ENCODE measurements at places on chromosomes 4 and X.

DNA sequence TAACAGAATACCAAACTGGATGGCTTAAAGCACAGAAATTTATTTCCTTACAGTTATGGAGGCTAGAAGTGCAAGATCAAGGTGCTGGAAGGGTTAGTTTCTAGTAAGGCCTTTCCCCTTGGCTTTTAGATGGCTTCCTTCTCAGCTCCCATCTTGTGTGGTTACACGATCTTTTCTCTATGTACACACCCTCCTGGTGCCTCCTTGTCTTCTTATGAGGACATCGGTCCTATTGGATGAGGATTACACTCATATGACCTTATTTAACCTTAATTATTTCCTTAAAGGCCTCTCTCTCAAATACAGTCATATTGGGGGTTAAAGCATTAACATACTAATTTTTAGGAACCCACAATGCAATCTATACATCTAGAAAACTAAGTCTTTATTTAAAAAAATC, 787.9 kb upstream of the GALNTL6 start:
- DNase-seq: no peak
- H3K36me3 ChIP-seq: no peaks in the 10 kb centered on the region
- no peaks in the 10 kb centered on the region for H3K4me1 ChIP-seq
- no peak overlapping the region for H3K27ac ChIP-seq

GRCh38 chr4:52869196-52869595, 7.1 kb downstream of the RASL11B start:
- peaks cover 64% of the 10 kb centered on the region for H3K4me1 ChIP-seq
- H3K4me3 ChIP-seq: peak overlapping the region; percentile 7
- H3K27me3 ChIP-seq: no peaks in the 10 kb centered on the region
- peak overlapping the region; percentile 85 for H3K27ac ChIP-seq
- peak; percentile 85 for DNase-seq

- H3K27me3 ChIP-seq: no peaks in the 10 kb centered on the region
- no peak overlapping the region for H3K4me3 ChIP-seq
- no peak overlapping the region for H3K27ac ChIP-seq
- H3K36me3 ChIP-seq: no peaks in the 10 kb centered on the region
- DNase-seq: no peak
- H3K4me1 ChIP-seq: no peaks in the 10 kb centered on the region
Observed at GRCh38 chr4:172995161-172995560, 173.4 kb upstream of the GALNT7 start.

DNA sequence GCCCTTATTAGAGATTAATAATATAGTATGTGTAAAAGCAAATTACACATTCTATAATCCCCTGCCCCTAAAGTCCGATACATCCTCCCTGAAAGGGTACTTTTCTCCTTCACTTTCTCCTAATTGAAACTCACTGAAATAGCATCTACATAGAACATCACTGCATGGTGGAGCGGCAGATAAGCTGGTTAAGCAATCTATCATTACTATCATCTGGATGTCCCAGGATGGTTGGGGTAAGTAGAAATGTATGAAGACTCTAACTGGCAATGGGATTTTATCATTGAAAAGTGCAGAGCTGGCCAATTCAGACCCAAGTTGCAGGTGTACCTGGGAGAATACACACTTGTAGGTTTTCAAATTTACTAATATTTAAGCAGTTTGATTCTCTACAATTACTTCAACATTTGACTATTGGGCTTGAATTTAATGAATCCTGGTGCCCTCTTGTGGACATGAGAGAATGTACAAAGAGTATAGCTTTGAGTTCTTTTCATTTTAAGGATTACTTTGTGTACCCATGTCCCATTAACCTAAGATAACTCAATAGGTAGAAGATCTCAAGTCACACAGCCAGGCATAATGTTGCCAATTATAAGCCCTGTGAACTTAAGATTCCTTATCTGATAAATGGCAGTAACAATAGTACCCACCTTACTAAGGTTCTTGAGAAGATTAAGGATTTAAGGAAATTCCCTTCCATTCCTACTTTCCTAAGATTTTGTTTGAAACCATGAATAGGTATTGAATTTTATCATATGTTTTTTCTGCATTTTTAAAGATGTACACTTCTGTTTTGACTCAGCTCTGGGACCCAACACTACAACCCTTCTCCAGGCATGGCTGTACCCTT, 69.8 kb downstream of the SHROOM3 start:
- H3K36me3 ChIP-seq: no peaks in the 10 kb centered on the region
- no peak for DNase-seq
- no peaks in the 10 kb centered on the region for H3K4me1 ChIP-seq
- H3K27me3 ChIP-seq: no peaks in the 10 kb centered on the region

- no peak overlapping the region for H3K27ac ChIP-seq
- no peaks in the 10 kb centered on the region for H3K4me1 ChIP-seq
- H3K27me3 ChIP-seq: no peaks in the 10 kb centered on the region
- no peak for DNase-seq
- peaks cover 5% of the 10 kb centered on the region for H3K36me3 ChIP-seq
- H3K4me3 ChIP-seq: no peak overlapping the region
Observed at GRCh38 chr4:39104255-39104654, 42.2 kb downstream of the KLHL5 start.

GRCh38 chr4:175758050-175759024, 53.7 kb downstream of the GPM6A start:
- no peaks in the 10 kb centered on the region for H3K4me1 ChIP-seq
- H3K36me3 ChIP-seq: no peaks in the 10 kb centered on the region
- no peaks in the 10 kb centered on the region for H3K27me3 ChIP-seq
- DNase-seq: no peak
- H3K4me3 ChIP-seq: no peak overlapping the region

DNA sequence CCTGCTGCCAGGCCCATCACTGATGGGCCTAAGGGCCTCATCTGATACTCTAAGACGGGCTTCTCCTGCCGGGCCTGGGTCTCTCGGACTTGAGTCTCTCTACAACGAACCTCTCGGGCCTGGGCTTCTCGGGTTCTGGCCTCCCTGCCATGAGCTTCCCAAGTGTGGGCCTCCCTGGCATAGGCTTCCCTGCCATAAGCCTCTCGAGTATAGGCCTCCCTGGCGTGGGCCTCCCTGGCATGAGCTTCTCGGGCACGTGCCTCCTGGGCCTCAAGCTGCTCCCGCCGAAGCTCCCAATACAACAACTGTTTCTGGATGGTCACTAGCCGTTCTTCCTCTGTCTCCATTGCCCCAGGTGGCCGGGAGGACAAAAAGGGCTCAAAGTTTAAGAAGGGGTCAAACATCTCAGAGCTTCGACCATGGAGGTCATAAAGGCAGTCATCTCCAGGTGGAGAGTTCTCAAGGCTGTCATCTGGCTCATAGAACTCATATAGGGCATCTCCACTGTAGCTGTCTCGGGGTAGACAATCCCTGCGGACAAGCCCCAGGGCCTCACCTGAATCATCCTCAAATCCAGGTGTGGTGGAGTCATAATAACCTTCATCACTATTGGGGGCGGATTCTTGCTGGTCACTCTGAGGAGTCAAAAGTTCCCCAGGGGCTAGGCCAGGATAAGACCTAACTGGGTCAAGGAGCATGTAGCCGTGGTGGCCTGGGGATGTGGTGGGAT, 14.1 kb downstream of the AMER1 start:
- no peak overlapping the region for H3K27ac ChIP-seq
- H3K27me3 ChIP-seq: no peaks in the 10 kb centered on the region
- H3K36me3 ChIP-seq: peaks cover 13% of the 10 kb centered on the region
- no peak overlapping the region for H3K4me3 ChIP-seq

DNA sequence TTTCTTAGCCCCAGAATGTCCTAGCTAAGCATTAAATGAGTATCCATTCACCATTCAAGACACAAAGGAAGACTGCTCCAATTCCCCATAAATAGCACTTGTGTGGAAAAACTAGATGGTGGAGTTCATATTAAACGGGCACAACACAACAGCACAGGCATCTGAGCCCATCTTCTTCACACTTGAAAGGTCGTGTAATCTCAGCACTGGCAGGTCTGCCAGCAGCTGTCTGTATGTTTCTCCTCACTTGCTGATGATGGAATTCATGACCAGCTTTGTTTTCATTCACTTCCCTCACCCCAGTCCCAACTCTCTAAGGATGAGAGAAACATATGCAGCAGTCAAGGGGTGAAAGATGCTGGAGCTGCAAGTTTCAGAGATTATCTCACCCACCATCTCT, 148.7 kb downstream of the AFAP1 start:
- H3K4me1 ChIP-seq: peaks cover 25% of the 10 kb centered on the region
- H3K27ac ChIP-seq: peak overlapping the region; percentile 37
- DNase-seq: no peak

- H3K36me3 ChIP-seq: no peaks in the 10 kb centered on the region
- no peak for DNase-seq
- no peaks in the 10 kb centered on the region for H3K4me1 ChIP-seq
- no peaks in the 10 kb centered on the region for H3K27me3 ChIP-seq
- H3K4me3 ChIP-seq: no peak overlapping the region
Observed at GRCh38 chr4:165464376-165464775, 85.6 kb downstream of the CPE start.

GRCh38 chr4:53191997-53192396, 173.9 kb downstream of the SCFD2 start:
- H3K4me1 ChIP-seq: no peaks in the 10 kb centered on the region
- H3K4me3 ChIP-seq: no peak overlapping the region
- DNase-seq: no peak
- H3K27ac ChIP-seq: no peak overlapping the region

GRCh38 chr4:42927946-42928345, 35.4 kb downstream of the GRXCR1 start:
- DNase-seq: no peak
- H3K4me1 ChIP-seq: no peaks in the 10 kb centered on the region
- H3K4me3 ChIP-seq: no peak overlapping the region
- H3K27ac ChIP-seq: no peak overlapping the region
- no peaks in the 10 kb centered on the region for H3K36me3 ChIP-seq

DNA sequence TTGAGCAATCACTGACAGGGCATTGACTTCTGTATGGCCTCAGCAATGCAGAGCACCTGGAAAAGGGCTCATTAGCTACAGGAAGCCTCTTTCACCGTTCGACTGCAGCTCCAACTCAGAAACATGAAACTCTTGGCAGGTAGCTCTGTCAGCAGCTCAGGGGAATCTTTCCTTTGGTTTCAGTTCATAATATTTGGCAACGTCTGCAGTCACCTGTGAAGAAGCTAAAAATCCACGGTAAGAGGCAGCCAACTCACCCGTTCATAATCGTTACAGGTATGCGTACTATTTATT, 354.9 kb downstream of the CAMK2D start:
- no peak overlapping the region for H3K4me3 ChIP-seq
- DNase-seq: no peak
- H3K4me1 ChIP-seq: peaks cover 10% of the 10 kb centered on the region
- no peaks in the 10 kb centered on the region for H3K27me3 ChIP-seq

DNA sequence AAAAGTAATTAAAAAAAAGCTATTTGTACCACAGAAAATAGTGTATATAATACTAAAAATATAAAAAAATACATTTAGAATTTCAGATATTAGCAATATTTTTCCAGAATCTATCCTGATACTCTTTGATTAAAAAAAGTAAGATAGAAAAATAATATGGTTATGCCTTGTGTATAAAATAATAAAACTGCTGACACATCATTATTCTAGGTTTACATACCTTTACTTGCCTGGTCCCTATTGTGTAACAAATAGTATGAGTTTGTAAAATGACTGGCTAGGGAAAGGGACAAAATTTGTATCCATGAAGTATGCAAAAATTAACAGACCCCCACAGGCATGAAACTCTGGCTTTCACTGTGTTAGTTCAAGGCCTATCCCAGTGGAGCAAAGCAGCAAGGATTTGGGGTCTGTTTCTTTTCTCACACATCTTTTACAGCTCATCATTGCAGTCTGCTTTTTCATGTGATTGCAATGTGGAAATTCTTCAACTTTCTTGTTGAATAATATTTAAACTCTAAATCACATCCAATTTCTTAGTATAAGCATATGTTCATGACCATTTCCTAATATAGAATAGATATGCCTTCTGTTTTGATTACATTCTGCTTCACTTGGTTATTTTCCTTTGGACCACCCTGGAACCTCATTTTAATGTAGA, 136.7 kb upstream of the PCDH18 start:
- no peaks in the 10 kb centered on the region for H3K36me3 ChIP-seq
- no peak overlapping the region for H3K4me3 ChIP-seq
- no peak overlapping the region for H3K27ac ChIP-seq
- no peaks in the 10 kb centered on the region for H3K4me1 ChIP-seq

DNA sequence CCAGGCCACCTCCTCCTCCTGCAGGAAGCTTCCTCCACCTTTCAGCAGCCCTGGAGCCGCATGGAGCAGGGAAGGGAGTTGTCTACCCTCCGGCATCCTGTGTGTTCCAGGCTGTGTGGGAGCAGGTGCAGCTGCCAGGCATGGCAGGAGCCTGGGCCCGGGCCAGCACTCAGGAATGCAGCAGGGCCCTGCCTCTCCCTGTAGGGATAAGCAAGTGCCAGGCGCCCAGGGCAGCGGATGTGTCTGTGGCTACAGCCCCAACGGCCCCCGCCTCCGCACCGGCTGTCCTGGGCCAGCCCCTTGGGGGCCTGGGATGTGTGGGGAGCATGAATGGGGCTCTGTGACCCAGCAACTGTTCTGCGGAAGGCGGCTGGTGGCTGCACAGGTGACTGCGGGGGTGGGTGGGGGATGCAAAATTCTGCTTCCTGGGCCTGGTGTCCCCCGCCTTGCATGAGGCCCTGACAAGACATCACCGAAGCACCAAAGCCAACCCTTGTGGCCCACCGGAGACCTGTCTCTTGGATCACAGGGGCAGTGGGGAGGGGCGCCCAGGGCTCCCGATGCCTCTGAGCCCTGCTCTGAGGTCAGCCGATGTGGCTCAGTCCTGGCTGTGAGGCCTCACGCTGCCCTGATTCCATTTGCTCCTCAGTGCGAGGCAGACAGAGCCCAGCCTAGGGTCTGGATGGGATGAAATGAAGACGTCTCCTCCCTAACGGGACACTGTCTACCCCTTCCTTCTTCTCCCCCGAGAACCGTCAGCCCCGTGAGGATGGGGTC, 1.4 kb upstream of the DOK7 start:
- no peaks in the 10 kb centered on the region for H3K4me1 ChIP-seq
- no peak for DNase-seq
- H3K27me3 ChIP-seq: no peaks in the 10 kb centered on the region
- H3K4me3 ChIP-seq: no peak overlapping the region

DNA sequence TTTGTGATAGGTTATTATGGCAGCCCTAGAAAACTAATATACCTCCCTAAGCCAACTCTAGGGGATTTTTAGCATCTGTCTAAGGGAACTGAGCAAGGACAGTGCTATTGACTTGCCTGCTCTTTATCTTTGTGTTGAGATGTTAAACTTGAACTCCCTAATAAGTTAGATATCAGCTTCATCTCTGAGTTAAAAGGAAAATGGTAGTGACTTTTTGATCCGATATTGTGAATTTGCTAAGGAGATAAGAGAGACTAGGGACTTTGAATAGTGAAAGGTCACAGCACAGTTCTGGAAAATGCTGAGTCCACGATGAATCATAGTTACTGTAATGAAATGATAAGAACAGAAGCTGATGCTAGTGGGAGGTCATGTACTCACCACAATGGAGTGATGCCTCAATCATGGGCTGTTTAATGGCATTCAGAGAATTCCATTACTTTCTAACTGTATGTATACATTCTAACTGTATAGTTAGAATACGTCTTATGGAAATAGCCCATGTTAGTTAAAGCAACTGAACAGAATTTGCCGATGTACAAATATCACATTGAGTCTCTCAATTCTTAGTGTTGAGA, 147.2 kb downstream of the GLRA3 start:
- H3K4me3 ChIP-seq: no peak overlapping the region
- no peaks in the 10 kb centered on the region for H3K27me3 ChIP-seq
- DNase-seq: no peak
- no peak overlapping the region for H3K27ac ChIP-seq

GRCh38 chrX:10564484-10564883, 55.9 kb downstream of the MID1 start:
- no peak for DNase-seq
- H3K4me1 ChIP-seq: no peaks in the 10 kb centered on the region
- H3K36me3 ChIP-seq: no peaks in the 10 kb centered on the region
- H3K4me3 ChIP-seq: no peak overlapping the region
- H3K27ac ChIP-seq: no peak overlapping the region
